ENCODE measurements at places on chromosomes 5 and 9.

- no peak for DNase-seq
Measured at GRCh38 chr5:179488975-179489374, 61.4 kb upstream of the RUFY1 start.

DNA sequence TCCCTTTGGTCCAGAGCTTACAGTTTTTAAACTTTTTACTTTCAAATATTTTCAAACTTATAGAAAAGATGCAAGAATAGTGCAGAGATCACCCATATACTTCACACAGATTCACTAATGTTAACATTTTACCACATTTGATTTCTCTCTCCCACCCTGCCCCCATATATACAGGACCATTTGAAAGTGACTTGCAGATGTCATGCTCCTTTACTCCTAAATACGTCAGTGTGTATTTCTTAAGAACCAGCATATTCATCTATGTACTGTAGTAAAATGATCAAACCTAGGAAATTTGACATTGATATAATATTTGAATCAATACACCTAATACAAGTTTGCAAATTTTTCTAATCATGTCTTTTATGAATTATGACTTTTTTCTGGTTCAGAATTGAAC, 100.4 kb upstream of the CHD1 start:
- no peak for DNase-seq

GRCh38 chr5:74801941-74802340, 34.9 kb downstream of the NSA2 start:
- no peak for DNase-seq

DNA sequence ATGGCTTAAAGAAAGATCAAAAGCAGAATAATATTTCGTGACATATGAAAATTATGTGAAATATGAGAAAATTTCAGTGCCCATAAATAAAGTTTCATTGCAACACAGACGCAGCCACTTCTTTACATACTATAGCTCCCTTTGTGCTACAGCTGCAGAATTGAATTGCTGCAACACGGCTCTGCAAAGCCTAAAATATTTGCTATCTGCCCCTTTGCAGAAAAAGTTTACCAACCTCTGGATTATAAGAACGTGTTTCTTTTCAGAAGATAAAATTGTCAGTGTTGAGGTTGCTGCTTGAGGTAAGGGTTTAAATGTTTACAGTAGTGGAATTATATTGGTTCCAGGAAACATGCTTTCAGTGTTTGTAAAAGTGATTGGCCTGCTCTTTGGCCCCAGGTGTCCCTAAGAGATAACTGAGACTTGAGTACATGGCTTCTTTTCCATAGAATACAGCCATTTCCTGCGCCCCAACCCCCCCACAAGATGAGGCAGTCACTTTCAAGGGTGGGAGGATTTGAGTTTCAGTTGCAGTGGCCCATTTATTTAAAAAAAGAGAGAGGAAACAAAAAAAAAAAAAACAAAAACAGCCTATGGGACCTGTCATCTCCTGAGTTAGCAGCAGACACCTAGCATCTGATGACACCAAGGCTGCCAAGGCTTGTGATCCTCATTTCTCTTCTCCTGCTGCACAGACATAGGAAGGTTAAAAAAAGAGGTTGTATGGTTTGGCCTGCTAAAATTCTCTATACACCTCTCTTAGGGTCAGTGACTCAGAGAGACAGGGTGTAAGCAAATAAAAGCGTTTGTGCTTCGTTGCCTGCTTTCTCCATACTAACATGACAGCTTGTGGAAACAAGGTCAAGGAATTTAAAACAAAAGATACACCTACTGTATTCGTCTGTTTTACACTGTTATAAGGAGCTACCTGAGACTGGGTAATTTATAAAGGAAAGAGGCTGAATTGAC, 28.0 kb upstream of the HTR4 start:
- no peak for DNase-seq

GRCh38 chr5:14574891-14575508, 6.6 kb upstream of the OTULINL start:
- DNase-seq, result peak; percentile 95

- no peak for DNase-seq
Measured at GRCh38 chr9:130636648-130637020, 27.8 kb upstream of the PRDM12 start.

GRCh38 chr5:68217528-68217927, 2.0 kb downstream of the PIK3R1 start:
- no peak for DNase-seq

DNA sequence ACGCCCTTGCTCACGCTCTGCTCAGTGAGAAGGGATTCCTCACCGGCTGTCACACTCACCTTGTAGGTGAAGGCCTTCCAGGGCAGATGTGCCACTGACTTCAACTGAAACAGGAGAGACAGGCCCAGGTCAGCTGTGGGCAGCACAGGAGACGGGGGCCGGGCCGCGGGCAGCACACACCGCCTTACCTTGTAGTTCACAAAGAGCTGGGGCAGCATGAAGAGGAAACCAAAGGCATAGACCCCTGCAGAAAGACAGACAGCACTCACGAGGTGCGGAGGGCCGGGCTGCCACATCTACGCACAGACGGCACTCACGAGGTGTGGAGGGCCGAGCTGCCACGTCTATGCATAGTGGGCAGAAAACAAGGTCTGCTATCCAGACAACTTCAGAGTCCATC, 23.3 kb downstream of the CLPTM1L start:
- no peak for DNase-seq

DNA sequence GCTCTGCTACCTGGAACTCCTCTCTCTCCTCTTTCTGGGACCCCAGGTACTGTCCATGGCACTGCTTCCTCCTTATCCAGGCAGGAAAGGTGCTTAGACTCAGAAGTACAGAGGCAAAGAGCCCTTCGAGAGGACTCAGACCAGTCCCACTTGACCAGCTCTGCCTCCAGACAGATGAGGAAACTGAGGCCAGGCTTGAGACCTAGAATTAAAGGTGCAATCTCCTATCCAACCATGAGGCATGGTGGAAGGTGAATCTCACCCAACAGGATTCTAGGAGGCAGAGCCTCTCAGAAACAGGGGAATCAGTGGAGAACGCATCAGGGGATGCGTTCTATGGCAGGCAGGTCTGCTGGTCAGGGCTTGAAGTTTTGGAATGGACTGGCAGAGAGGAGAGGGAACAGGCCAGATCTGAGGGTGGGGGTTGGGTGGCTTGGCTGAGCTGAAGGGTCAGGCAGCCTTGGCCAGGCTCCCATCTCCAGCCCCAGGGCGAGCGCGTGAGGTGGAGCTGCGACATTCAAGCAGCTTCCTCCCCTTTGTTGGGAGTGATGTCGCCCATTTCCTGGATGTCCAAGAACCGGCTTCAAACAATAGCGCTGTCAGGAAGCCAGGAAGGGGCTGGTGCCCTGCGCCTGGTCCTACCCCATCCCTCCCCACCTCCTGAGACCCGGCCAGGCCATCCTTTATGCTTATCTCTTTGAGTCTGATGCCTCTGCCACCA, 26.2 kb downstream of the NDUFA8 start:
- no peak for DNase-seq

- DNase-seq, result no peak
Measured at GRCh38 chr9:8838136-8838535, 1038.6 kb upstream of the DMAC1 start.

- no peak for DNase-seq
Measured at GRCh38 chr9:20570087-20570486, 52.2 kb downstream of the MLLT3 start.

DNA sequence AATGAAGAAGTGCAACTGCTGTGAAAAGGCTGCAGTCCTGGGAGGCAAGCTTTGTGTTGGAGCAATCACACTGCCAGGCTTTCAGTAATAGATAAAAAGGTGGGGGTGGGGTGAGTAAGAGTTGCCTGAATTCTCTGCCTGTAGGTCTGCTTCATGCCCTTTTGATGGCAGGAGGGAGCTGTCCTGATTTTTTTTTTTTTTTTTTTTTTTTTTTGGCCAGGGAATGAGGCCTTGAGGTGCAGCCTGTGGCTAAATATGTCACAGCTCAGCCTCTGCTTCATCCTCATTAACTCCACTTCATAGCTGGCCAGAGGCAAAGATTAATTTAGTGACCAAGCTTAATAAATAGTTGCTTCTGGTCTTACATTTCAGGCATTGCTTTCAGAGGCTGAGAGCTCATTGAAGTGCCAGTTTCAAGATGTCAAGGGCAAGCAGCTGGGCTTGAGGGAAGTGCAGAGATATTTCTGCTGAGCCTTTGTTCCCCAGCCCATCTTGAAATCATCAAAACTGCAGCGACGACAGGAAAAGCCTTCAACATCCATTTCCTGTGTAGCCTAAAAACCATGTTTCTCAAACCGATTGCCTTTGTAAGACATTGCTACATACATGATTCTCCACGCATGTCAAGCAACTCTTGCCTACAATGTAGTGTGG, 134.7 kb downstream of the MACIR start:
- peak; percentile 82 for DNase-seq

GRCh38 chr5:58317808-58318207, 142.1 kb downstream of the PLK2 start:
- no peak for DNase-seq

DNA sequence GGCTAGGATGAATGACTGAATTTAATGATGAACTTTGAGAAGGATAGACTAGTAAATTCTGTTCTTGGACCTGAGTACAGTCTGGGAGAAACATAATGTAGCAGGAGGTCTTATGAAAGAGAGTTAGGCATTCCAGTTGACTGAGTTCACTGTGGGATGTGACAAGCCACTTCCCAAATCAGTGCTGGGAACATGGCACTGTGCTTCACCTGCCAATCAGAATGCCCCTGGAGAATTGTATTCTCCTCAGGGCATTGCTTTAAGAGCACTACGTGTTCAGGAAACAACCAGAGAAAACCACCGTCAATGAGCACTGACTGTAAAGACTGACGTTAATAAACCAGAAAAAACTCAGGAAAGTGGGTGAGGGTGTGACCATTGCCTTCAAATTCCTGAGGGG, 1.2 kb downstream of the CCDC107 start:
- no peak for DNase-seq

- DNase-seq, result no peak
Measured at GRCh38 chr9:71824257-71824656, 55.9 kb upstream of the CEMIP2 start.

- no peak for DNase-seq
Measured at GRCh38 chr9:136222166-136222905, 17.4 kb upstream of the LHX3 start.

DNA sequence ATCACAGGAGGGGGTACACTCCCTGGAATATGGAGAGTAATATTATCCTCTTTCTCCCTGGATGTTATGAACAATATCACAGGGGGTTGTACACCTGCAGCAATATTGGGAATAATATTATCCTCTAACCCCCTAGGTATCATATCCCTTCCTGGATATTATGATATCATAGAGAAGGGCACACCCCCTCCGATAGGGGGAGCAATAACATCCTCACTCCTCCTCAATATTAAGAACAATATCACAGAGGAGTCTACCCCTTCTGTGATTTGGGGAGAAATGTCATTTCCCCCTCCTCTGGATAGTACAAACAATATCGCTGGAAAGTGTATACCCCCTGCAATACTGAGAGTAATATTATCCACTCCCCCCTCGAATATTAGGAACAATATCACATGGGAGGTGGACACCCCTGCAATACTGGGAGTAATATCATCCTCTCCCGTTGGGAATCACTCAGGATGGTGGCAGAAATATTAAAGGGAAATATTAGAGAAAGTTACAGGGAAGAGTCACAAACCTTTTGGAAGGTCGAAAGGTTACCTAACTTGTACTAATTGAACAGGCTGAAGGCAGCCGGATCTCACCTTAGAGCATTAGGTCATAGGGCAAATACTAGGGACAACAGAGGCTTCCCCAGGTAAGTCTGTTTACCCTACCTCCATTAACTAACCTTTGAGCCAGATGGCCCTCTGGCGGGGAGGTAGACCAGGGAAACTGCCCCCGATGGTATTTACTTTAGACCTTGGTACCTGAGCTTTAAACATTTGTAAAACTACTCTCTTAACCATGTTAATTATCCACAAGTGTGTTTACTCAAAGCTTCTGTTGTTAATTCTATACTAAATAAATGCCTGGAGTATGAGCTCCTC, 57.5 kb upstream of the FREM1 start:
- no peak for DNase-seq

DNA sequence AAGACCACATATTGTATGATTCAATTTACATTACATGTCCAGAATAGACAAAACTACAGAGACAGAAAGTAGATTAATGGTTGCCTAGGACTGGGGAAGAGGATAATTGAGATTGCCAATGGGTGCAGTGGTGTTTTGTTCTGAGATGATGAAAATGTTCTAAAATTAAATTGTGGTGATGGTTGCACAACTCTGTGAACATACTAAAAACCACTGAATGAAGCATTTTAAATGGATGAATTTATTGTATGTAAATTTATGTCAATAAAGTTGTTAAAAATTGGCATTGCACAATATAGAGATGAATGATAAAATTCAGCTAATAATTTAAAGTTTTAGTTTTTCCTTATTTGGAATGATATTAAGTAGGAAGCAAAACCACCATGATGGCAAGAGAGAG, 109.5 kb upstream of the NR4A3 start:
- DNase-seq, result no peak

GRCh38 chr5:73117088-73117740, 3.2 kb upstream of the TMEM171 start:
- DNase-seq, result no peak

DNA sequence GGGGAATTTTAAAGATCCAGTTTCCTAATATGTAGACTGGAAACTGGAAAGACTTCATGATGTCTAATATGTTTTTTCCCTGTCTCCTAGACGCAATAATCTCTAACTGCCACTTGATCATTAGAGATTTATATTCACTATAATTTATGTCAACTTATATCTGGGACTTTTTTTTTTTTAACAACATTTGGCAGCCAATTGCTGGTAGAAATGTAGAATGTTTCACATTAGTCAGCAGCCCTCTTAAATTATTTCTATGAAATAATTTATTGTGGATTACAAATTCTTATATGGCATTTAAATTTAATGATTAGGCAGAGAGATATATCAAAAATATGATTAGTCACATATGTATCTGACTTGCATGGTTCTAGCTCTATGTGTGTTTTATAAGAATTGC, 48.2 kb downstream of the TMEM174 start:
- DNase-seq, result no peak

- DNase-seq, result no peak
Measured at GRCh38 chr9:91006046-91006445, 204.4 kb downstream of the SYK start.

DNA sequence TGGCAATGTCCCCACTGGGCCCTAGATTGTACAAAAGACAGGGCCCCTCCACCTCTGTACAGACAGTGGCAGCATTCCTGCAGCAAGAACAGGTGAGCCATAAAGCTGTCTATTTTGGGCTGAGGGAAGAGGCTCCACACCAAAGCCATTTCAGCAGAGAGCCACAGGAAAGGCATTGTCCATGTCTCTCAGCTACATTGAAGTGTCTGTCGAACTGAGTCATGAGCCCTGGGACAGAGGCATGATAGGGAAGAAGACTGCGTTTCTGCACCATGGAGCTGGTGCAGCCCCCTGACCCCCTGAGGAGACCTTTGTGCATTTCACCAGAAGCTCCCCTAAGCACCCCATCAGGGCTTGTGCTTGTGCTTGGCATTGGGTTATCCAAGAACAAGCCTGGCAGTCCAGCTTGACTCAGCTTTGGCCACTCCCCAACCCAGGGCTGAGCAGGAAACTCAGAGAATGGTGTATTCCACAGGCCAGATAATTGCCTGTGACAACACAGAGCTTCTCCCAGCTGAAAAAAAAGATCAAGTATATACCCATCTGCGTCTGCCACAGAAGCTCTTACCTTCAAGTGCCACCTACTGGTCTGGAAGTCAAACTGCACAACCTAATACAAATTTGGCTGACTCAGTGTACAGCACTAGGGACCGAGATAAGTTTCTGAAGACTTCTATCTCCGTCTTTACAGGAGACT, 5.9 kb upstream of the FRMD3 start:
- peak; percentile 65 for DNase-seq

- no peak for DNase-seq
Measured at GRCh38 chr9:136326061-136326760, 1.1 kb upstream of the GPSM1 start.

GRCh38 chr9:118281772-118282171, 577.6 kb downstream of the TLR4 start:
- no peak for DNase-seq
